Iris pigment epithelial cell (primary cell): ENCODE measurements at places on chromosomes 13 and 19.
A peak's percentile ranks its signal among the peaks of the same experiment; 100 is the strongest.

DNA sequence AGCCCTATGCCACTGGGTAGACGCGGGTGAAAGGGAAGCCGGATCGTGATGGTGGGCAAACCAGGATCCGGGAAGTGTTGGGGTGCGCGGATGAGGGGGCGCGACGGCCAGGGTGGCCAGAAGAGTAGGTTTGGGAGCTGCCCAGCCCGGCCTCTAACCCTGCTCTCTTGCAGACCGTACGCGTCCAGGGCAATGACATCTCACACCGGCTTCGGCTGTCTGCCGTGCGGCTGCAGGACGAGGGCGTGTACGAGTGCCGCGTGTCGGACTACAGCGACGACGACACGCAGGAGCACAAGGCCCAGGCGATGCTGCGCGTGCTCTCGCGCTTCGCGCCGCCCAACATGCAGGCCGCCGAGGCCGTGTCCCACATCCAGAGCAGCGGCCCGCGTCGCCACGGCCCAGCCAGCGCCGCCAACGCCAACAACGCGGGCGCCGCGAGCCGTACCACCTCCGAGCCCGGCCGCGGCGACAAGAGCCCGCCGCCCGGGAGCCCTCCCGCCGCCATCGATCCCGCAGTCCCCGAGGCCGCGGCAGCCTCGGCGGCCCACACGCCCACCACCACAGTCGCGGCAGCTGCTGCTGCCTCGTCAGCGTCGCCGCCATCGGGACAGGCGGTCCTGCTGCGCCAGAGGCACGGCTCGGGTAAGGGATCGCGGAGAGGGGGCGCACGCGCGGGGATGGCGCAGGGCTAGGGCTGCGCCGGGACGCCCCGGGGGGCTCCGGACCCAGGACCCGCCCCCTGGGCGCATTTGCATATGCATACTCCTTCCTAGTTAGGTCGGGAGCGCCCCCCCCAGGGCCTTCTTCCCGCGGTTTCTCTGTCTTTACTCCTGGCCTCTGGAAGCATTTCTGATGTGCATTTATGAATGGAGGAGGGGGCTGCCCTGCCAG lies 4.1 kb downstream of the VSTM2B start:
- DNase-seq = no peak

DNA sequence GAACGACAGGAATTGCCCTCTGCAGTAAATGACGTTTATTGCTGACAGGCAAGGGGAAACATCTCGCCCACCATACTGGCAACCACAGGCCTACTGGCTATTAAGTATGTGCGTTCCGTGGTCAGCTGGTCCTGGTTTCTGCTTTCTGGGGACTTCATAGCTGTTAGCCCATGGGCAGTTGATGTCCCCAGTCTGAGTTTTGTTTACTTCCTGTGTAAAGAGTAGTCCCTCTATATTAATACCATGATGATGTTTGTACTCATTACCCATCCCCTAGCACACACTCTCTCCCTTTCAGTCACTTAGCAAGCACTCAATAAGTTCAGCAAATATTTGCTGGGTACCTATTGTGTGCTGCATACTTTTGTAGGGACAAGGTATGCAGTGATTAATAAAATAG lies 6.5 kb upstream of the MIA start:
- DNase-seq = no peak

GRCh38 chr19:1093330-1093729 lies 1.8 kb downstream of the POLR2E start:
- DNase-seq = no peak

- peak; percentile 81 for DNase-seq
Measured at GRCh38 chr19:17235300-17235970, 9.4 kb downstream of the OCEL1 start.

DNA sequence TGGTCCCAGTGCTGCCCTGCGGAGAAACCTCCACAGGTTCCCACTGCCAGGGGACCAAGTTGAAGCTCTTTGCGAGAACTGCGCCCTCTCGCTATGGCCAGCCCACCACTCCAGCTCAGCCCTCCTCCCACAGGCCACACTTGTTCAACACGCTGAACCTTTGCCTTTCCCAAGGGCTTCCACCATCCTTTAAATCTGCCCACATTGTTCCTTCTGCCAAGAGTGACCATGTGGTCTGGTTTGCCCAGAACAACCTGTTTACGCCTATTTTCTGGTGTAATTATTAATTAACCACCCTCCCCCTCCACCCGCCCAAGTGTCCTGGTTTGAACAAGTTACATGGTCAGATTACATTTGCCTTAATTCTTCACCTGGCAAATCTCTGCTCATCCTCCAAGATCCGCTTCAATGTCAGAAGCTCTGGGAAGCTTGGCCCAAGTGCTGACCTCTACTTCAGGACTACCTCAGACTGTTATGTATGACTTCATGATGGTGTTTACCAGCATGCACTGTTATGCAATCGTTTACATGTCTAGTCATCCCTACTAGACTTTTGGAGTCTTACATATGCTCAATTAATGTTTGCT lies 12.0 kb upstream of the USP12 start:
- DNase-seq = peak; percentile 82

DNA sequence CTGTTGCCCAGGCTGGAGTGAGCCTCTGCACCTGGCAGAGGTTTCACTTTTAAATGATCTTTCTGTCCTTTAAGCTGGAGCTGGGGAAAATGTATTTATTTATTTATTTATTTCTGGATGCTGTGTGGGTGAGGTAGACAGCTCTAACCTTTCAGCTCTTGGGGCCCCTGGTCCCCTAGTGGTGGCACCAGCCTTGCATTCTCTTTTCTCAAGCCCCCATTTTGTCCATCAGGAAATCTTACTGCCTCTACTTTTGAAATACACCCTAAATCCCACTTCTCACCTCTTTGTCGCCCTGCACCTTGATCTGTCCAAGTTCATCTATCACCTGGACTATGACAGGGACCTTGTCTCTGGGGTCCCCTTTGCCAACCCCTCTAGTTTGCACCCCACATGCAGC lies 2.1 kb upstream of the B9D2 start:
- no peak for DNase-seq

GRCh38 chr13:66803013-66803807 lies 426.9 kb downstream of the PCDH9 start:
- no peak for DNase-seq

DNA sequence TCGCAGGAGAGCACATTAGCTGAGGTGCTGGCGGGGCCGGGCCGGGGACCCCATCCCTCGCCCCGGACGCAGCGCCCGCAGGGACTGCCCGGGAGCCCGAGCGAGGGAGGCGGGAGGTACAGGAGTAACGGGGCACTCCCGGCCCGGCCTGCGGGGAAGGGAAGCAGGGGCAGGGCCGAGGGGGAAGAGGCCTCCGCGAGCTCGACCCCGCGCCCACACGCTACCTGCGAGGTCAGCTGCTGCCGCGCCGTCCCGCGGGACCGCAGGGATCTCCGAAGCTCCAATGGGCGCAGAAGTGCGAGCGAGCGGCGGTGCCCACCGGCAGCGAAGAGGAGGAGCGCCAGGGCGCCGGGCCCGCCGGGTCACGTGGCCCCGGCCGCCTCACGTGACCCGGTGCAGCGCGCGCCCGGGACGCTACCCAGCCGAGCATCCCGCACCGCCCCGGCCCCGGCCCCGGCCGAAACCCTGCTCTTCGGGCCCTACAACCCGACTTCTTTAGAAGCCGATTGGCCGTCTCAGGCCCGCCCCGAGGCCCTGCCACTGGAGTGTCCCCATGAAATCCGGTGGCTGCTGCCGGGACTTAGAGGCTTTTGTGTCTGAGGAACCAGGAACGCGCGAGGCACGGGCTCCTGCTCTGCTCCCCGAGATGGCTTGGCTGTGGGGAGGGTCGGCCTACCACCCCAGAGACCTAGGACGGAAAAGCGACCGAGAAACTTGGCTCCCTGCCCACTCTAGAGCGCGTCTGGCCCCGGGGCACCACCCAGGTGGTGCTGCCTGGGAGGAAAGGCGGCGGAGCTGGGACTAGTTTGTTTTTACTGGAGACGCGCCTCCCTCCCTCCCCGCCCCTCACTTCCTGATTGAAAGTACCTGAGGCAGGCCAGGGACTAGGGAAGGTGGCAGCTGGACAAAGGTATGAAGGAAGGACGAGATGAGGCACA lies at the start of gene RCBTB1:
Gene RCBTB1 (minus strand): TSS at position 339 of the 938 bp plus-strand sequence. CDS start 18,279 bp downstream, outside the sequence.
- peak; percentile 57 for DNase-seq

DNA sequence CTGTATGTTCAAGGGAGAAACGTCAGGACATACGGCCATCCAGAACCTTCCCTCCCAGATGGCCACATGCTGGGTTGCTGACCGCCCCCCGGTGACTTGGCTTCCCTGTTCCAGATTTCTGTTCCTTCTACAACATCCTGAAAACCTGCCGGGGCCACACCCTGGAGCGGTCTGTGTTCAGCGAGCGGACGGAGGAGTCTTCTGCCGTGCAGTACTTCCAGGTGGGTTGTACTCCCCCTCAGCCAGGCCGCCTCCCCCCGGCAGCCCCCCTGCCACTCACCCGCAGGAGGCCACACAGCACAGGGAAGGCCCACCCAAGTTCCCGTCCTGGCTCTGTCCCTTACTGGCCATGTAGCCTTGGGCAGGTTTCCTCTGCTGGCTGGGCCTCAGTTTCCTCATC lies 20.5 kb downstream of the YIPF2 start:
- DNase-seq = no peak

GRCh38 chr13:80499536-80500290 lies 158.8 kb upstream of the SPRY2 start:
- peak; percentile 31 for DNase-seq

DNA sequence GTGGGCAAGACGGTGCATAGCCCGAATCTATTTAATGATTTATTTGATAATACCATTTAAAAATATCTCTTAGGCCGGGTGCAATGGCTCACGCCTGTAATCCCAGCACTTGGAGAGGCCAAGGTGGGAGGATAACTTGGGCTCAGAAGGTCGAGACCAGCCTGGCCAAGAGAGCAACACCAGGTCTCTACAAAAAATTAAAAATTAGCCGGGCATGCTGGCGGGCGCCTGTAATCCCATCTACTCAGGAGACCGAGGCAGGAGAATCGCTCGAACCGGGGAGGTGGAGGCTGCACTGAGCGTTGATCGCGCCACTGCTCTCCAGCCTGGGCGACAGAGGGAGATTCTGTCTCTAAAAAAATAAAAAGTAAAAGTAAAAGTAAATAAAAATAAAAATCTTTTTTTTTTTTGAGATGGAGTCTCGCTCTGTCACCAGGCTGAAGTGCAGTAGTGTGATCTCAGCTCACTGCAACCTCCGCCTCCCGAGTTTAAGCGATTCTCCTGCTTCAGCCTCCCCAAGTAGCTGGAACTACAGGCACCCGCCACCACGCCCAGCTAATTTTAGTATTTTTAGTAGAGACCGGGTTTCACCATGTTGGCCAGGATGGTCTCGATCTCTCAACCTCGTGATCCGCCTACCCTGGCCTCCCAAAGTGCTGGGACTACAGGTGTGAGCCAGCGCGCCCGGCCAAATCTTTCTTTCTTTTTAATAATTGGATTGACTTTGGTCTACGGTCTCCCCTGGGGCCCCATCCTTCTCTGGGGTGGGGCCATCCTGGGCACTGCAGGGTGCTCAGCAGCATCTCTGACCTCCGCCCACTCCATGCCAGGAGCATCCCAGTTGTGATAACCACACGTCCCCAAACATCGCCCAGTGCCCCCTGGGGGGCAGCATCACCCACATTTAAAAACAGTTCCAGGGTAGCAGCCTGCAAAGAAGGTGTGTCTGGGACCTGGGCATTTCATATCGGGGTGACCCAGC lies 90.7 kb downstream of the GNG7 start:
- DNase-seq = no peak
